ENCODE measurements at places on chromosomes 2 and 18. TPM values are rescaled to one million over a fixed set of nuclear protein-coding genes. Genes with fewer than 3 reads are reported as not detected.
A peak's percentile ranks its signal among the peaks of the same experiment; 100 is the strongest.

Gene PTH2R
- total RNA-seq = 0.31 TPM

DNA sequence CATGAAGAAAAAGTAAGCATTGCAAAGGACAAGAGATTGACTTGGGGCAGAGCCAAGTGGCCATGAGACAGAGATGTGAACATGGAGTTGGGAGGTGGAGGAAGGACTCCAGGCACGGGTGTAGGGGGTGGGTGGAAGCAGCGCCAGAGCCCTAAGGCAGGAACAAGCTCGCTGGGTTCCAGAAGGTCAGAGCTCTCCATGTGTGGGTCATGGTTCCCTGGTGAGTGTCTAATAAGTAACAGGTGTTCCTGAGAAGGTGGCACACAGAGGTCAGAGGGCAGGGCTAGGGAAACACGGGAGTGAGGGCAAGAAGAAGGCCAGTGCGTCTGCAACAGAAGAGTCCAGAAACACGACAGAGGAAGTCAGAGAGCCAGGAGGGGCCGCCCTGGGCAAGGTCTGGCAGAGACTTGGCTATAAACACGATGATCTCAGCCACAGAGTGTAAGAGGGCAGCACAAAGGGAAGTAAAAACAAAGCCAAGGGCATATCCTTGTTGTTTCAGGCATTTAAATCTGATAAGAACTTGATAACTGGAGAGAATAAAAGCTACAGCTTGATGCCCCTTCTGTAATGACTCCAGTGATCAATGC is 260.8 kb downstream of the TGIF1 start:
- DNase-seq = no peak

- no peak for DNase-seq
Measured at GRCh38 chr2:7612969-7613368, 695.8 kb downstream of the RNF144A start.

- DNase-seq = no peak
Measured at GRCh38 chr2:217903142-217903858, 99.5 kb downstream of the TNS1 start.

Gene FBXO36
- 3.1 TPM for total RNA-seq

GRCh38 chr2:50491541-50492476 is 540.1 kb downstream of the NRXN1 start:
- DNase-seq = peak; percentile 56

DNA sequence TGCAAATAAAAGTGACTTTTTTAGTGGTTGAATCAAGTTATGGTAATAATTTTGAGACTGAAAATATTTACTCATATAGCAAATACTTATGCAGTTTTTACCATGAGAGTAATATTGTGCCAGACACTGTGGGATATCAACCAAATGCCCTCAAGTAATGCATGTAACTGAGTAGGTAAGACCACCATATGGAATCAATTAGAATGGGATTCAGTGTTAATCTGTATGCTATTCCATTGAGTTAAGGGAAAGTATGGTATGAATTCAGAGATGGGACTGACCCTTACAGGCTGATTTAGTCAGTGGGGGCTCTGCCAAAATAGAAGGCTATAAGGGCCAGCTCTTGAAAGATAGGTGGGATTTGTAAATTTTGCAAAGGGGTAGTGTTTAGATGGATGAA is 131.6 kb downstream of the CCDC85A start:
- peak; percentile 43 for DNase-seq

DNA sequence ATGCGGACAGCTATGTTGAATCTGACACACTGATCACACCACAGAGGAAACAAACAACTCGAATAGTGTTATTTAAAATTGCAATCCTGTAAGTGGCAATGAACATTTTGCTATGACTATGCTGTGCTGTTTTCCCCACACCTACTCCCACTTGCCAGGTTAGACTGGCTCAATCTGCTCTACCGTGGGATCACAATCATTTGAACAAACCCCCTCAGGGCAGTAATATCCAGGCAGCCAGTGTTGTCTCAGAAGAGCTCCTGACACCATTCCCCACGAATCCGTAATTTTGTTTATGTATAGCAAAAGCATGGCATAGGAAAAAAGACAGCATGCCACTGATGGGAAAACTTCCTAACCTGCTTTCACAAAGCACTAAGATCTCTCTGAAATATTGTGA is 284.3 kb downstream of the ERBB4 start:
- DNase-seq = no peak

DNA sequence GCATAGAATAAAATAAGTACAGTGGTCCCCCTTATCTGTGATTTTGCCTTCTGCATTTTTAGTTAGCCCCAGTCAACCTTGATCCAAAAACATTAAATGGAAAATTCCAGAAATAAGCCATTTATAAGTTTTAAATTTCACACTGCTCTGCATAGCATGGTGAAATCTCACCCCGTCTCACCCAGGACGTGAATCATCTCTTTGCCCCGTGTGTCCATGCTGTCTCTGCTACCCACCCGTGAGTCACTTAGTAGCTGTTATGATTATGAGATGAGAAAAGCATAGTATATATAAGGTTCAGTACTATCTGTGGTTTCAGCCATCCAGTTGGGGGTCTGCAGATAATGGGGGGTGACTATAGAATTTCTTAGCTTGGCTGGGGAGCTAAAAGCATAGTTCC is 67.3 kb downstream of the RHBDD1 start:
- no peak for DNase-seq

Gene CMPK2
- total RNA-seq = 3.5 TPM

DNA sequence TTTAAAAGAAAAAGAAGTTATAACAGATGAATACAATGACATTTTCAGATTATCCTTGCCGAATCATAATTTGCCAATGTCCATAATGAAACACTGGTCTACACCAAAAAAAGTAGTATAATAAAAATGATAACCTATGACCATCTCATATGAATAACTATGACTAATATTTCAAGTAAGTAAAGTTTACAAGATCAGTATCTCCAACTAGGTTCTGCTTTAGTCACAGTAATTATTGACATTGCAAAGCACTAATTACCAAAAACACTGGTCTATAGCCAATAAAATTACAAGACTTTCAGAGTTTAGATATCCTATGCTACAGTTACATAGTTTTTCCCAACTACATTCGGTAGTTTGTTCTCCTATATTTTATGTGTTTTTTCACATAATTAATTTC is 136.7 kb downstream of the MEMO1 start:
- no peak for DNase-seq

DNA sequence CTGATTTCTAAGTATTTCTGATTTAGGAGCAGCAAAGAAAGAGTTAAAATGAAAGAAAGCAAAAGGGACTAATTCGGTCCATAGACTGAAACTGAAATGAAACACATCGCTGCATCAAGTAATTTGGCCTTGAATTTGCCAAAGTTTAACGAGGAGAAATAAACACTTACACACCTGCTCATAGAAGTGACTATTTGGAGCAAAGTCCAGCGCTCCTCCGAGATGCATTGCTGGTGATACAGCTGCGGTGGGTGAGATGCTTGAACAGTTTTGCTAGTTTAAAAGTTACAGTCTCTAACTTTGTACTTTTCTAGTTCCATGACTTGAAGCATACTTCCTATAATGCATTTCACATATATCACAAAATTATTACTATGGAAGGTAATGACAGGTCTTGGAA is 18.3 kb downstream of the GALR1 start:
- no peak for DNase-seq

DNA sequence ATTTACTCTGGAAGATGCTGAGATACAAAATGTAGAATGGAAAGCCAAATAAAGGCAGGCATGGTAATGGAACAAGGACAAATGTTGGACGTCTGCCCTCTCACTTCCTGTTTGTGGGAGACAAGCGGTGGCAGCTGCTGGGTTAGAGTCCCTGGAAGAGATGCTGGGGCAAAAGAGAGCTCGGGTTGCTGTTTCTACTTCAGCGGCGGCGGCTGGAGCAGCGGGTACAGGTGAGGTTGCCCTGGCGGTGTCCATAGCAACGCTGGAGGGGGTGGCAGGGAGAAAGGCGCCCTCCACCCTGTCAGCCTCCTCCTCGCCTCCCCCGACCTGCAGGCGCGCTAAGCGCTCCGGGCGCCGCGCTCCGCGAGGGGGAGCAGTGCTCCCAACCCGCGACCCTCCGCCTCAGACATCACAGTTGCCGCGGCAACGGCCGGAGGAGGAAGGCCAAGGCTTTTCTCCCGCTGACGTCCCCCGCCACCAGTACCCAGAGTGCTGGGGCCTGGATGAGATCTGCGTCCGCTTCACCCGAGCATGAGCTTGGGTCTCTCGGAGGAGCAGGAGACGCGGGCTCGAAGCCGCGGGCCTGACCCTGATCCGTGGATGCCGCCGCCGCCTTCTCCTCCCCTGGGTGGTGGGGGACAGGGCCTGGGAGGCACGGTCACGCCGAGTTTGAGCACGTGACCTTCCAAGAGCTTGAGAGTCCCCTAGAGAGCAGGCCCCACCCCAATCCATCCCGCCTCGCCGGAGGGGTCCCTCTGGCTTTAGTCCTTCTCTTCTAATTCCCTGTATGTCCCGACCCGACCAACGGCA is 65.6 kb downstream of the NOL4 start:
- DNase-seq = peak; percentile 88

Gene GPR35
- total RNA-seq = 1.1 TPM

- no peak for DNase-seq
Measured at GRCh38 chr18:36294031-36294430, 3.5 kb upstream of the FHOD3 start.

Gene AQP12A
- not detected for total RNA-seq

GRCh38 chr2:208565690-208566416 is 159.3 kb downstream of the PTH2R start:
- DNase-seq = no peak

GRCh38 chr2:635687-636621 is 41.3 kb downstream of the TMEM18 start:
- no peak for DNase-seq

GRCh38 chr2:10447300-10447894 is 730 bp downstream of the ODC1 start:
- peak; percentile 69 for DNase-seq

GRCh38 chr2:12163866-12164265 is 417.4 kb downstream of the LPIN1 start:
- no peak for DNase-seq

Gene WNT10A
- total RNA-seq = 5.7 TPM

- DNase-seq = no peak
Measured at GRCh38 chr2:189466046-189466445, 24.8 kb downstream of the WDR75 start.

- no peak for DNase-seq
Measured at GRCh38 chr2:183812091-183812490, 687.8 kb downstream of the NUP35 start.

DNA sequence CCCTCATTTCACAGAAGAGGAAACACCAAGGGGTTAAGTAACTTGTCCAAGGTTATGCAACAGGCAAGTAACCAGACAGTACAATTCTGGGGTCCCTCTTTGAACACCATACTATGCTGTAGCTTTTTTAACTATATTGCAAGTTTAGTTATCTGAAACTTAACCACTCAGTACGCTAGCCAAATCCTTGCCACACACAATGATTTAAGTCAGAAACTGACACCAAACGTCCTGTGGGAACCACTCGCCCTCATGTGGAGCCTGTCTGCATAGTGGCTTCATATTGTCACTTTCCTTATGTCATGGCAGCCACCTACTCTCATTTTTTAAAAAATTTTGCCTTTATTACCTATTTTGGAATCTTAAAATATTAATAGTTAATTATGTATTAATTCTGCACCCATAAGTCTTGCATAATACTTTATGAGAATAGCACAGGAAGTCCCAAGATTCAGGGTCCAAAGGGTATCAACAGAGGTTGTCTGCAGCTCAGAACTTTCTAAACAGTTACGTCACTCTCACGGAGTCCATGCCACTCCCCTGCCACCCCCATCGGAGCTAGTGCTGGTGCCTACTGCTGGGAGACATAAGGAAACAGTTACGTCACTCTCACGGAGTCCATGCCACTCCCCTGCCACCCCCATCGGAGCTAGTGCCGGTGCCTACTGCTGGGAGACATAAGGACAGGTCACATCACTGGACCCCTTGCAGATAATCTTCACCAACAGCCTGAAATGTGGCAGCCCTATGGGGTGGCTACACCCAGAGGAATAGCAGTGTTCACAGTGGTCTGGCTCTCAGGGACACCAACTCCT is 99.0 kb downstream of the L3MBTL4 start:
- no peak for DNase-seq

DNA sequence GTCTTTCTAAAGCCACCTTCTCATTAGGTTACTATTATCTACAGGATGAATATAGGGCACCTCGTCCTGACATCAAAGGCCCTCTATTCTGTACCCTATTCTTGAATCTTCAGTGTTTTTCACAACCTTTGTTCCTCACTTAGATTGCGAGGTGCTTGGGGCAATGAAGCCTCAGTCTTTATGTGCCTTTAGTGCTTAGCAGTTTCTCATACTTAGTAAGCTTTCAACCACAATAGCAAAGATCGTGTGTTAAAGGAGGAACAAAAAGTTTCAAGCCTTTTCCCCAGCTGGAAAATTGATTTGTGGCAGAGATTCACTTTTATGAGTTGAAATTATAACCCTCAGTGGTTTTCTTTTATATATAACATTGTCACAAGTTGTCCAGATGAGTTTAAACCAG is 226.9 kb downstream of the MYO3B start:
- DNase-seq = no peak

DNA sequence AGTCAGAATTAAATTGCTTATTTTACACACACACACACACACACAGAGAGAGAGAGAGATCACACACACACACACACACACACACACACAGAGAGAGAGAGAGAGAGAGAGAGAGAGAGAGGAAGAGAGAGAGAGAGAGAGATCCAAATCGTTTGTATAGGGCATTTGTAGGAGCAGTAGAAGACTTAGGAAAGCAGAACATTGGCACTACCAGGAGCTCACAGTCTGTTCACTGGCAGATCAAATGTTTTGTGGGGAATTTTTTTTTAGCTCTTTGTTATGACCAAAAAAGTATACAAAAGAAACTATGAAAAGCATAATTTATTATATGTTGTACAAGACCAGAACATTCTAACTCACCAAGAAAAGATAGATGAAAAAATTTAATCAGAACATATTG is 81.8 kb downstream of the MBD5 start:
- DNase-seq = no peak

Gene GKN2
- total RNA-seq = not detected

Gene DCDC2C
- total RNA-seq = not detected

Gene ACVR2A
- total RNA-seq = 41.7 TPM

DNA sequence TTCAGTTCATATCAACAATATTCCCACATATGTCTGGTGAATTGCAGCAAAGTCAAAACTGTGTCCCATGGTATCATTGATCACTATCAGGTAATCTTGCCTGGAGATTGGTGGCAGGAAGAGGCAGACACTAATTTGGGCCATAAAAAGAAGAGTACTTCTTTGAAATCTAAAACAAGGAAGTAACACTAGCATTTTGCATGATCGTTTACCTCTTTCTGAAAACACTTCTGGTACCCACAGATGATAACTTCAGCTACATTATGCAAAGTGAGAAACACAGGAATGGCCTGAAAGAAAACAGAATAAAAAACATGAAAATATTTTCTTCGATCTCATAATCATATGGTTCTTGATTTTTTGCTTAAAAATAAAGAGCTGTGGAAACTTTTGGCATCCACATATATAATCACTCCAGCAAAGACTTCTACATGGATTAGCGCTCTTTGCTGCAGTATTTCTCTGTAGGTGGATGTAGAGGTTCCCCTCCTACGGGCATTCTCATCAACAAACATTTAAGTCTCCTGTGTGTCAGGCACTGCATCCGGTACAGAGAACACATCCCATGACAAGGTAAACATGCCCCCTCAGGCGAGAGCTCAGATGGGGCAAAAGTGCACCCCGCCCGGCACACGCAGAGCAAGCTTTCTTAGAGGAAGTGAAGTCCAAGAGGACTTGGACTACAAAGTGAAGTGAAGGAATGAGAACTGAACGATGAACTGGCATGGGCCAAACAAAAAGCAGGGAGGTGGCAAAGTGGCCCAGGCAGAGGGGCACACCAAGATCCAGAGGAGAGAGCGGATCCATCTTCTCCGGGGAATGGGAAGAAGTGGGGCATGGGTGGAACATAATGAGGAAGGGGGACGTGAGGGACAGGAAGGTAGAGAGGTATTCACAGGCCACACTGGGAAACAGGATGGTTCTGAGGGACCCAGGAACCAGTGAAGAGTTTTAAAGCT is 68.0 kb upstream of the RIOK3 start:
- no peak for DNase-seq

Data from tongue (tissue), 3 donors.